ENCODE measurements at places on chromosomes 11 and 22.

DNA sequence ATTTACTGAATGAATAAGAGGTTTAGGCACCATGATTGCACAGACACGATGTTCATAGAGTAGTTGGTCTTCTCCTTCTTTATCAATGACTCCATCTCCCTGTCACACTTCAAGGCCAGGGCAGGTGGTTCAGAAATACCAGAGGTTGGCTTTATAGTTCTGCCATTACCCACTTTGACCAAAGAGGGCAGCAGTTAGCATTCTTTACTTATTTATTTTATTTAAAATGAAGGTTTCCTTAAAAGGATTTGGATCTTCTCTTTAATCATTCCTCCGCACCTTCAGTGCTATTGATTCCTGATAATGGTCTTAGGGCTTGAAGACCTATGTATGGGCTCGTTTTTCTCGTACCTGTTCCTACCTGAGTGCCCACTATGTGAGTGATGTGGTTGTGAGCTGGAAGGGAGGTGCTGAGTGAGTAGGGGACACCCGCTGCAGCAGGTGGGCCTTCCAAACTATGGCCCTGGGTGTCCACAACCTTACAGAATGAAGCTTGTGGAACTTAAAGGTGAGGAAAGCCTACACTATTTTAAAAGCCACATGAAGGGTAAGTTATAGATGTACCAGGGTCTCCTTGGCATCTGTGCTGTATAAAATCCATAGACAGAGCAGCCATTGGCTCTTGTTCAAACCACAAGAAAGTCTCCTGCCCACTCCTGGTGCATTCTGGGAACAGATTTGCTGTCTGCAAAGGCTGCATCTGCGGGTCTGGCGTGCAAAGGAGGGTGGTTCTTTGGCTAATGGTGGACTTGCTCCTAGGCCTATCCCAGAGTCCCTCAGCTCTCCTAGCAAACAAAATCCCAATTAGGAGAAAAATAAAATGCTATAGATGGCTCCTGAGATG lies 35.0 kb downstream of the TIMP3 start:
- peak; percentile 58 for DNase-seq

- DNase-seq = no peak
These were observed 142.2 kb downstream of the HIPK3 start for GRCh38 chr11:33399421-33399820.

DNA sequence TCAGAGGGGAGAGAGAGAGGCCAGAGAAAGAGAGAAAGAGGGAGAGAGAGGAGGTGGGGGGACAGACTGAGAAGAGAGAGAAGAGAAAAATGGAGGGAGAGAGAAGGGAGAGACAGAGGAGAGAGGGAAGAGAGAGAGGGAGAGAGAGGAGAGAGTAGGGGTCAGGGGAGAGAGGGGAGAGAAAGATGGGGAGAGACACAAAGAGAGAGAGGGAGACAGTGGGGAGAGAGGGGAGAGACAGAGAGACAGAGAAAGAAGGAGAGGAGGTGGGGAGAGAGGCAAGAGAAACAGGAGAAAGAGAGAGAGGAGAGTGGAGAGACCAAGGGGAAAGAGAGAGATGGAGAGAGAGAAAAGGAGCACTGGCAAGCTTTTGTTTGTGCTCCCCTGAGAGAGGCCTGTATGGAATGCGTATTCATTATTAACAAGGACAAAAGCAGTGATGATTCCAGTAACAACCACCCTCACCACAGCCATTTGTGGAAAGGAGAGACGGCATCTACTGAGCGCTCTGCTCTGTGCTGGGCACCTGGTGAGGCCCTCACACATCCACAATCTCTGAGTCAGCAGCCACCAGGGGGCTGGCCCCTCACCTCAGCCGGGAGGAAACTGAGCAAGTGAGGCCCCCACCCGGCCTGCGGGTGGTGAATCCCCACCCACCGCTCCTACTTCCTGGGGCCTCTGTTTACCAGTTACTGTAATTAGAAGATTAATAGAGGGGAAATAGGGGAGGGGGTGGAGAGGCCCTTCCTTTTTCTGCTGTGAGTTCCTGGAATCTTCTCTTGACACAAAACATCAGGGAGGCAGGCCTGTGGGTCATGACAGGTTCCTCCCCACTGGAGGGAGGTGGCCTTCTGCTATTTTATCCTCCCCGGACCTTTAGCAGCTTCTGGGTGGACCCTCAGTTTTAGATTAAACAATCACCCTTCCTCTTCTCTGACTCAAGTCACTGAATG lies 14.6 kb upstream of the MIAT start:
- no peak for DNase-seq

DNA sequence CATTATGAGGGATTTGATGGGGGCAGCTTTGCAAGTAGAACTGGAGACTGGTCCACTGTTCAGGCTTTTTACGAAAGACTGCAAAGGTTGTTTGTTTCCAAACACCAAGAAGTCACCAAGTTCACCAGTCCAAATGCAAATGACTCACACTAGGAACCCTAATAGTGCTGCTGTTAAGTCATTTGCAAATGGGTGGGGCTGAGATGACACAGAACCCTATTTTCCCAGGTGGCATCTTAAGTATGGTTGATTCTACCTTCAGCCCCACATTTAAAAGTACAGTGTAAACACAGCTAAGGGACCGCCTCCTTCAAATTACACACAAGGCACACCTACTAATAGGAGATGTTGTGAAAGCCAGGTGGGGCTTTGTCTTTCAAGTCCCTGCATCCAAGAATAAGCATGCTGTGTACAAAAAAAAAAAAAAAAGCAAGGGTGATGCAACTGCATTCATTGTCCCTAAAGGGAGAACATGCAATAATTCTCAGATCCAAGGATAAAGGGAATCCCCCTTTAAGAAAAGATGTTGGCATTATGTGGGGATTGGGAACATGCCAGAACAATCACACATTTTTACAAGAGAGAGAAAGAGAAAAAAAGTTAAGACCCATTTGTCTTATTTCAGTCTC lies 27.3 kb downstream of the BDNF start:
- no peak for DNase-seq

- no peak for DNase-seq
These were observed 832 bp upstream of the NAP1L4 start for GRCh38 chr11:2992997-2993325.

GRCh38 chr11:64976651-64977050 lies 4.7 kb upstream of the MAJIN start:
- DNase-seq = no peak

DNA sequence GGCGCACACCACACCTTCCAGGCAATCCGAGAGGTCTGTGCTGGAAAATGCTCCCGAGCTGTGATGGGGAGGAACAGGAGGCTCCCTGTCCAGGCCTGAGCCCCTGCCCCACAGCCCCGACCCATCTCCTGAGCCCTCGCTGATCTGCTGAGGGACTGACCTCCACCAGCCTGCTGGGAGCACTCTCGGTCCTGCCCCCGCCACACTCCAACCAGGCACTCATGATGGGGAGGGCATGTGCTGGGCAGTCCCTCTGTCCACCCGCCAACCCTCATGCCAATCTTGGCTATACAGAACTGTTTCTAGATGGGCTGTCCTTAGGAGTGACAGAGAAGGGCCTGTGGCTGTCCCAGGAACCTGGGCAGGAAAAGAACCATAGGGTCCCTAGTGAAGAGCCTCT lies 70.8 kb downstream of the TRMU start:
- DNase-seq = no peak

DNA sequence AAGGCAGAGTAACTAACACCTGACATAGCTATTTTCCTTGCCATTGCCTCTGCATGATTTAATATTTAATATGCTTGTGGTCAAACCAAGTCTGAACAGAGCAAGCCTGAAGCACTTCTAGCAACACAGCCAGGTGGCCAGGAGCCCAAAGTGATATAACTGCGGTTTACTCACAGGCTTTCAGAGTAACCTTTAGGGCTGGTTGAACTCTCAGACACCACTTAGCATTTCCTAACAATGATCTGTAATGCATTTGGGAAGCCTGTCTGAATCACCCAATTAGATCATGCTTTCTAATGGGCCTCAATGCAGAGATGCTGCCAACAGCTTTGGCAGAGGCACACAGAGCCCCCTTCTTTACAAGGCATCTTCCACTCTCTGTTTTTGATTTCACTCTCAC lies 96.1 kb downstream of the FDX1 start:
- peak; percentile 45 for DNase-seq

- no peak for DNase-seq
These were observed 133.7 kb downstream of the BCR start for GRCh38 chr22:23313791-23314567.

GRCh38 chr22:42172773-42173172 lies 42.2 kb upstream of the CYP2D6 start:
- DNase-seq = no peak

GRCh38 chr11:131408025-131408640 lies 37.7 kb downstream of the NTM start:
- no peak for DNase-seq

GRCh38 chr11:111555255-111555654 lies 14.7 kb downstream of the LAYN start:
- no peak for DNase-seq

DNA sequence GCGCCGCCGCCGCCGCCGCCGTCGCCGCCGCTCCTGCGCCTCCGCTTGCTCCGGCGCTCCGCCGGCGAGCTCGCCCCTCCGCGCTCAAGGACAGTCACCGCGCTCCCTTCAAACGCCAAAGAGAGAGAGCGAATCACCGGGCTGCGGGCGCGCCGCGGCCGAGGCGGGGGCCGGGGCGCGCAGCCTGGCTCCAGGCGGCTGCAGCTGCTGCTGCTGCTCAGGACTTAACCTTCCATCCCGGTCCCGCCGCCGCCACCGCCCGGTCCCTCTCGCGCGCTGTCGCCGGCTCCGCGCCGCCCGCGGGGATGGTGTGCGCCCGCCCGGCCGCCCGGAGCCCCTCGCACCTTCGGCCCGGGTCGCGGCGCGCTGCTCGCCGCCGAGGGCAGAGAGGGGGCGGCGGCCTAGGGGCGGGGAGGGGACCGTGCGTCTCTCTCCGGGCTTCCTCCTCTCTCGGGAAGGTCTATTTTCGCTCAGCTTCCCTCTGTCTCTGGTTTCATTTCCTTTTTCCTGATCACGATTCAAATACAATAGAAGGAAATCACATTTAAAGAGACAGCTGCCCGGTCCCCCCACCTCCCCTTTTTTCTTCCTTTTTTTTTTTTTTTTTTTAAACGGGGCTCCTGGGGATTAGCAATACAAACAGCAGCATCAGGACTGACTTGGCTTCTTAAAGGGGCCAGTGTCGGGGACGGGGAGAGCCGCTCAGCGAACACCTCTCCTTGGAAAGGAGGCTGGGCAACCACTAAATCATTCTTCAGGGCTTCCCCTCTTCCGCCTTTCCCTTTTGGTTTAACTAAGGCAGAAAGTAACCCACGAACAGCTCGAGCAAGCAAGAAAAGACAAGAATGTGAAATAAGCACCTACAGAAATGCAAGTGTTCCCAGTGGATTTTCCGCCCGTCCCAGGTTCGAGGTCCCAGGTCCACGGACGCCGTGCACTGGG lies 22.1 kb downstream of the LMO2 start:
- DNase-seq = peak; percentile 62

GRCh38 chr11:102459393-102459792 lies 6.8 kb upstream of the TMEM123 start:
- DNase-seq = no peak

GRCh38 chr11:61068581-61068980 lies 33.7 kb upstream of the CD5 start:
- no peak for DNase-seq

GRCh38 chr22:48474881-48475280 lies 1352.8 kb downstream of the BRD1 start:
- no peak for DNase-seq

- no peak for DNase-seq
These were observed 286.7 kb upstream of the CCDC90B start for GRCh38 chr11:83572581-83573496.

DNA sequence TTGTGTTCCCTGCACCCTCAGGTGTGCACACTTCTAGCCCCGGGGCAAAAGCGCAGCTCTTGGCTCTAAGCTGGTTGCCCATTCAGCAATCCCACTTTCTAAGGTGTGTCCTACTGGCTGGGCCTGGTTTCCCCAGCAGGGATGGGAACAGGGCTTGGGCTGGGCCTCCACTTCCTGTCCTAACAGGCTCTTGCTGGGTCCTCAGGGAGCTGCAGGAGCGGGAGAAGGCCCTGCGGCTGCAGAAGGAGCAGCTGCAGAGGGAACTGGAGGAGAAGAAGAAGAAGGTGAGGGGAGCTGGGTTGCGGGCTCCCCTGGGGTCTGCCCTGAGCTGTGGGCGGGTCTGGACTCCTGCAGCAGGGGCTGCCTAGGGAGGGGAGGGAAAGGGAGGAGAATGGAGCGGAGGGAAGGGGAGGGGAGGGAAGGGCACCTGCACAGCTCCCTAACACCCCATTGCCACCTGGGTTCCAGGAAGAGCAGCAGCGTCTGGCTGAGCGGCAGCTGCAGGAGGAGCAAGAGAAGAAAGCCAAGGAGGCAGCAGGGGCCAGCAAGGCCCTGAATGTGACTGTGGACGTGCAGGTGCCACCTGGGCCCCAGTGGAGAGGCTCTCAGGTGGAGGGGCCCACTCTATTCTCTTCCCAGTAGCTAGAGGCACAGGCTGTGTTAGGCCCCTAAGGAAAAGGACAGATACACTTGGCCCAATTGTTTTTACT lies 24.6 kb downstream of the INCENP start:
- DNase-seq = no peak

DNA sequence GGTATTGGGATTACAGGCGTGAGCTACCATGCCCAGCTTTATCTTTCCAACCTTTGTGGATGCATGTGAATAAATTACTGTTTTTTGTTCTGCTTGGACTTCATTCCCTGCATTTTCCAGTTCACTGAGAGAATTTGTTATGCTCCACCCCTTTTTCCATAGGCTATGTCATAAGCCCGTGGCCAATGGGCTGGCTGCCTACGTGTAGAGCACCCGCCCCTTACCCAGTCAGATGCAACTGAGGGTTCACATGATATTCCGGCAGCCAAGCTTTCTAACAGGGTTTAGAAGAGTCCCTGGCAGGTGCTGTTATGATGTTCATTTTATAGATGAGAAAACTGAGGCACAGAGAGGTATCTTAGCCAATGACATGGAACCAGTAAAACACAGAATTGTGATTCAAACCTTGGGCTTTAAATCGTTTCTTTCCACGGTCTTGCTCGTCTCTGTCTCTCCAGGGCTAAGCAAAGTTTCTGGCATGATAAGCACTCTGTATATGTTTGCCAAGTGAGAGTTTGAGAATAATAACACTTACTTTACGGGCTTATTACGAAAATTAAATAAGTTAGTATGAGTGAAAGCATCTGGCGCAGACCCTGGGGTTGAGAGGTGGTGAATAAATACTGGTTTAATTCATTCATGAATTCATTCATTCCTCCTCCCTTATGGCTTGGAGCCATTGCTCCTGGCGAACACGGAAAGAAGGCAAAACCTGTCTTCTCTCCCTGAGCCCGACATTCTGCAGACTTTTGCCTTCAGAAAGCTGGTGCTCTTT lies 42.4 kb upstream of the RASD2 start:
- DNase-seq = no peak

GRCh38 chr11:116148056-116148455 lies 624.7 kb downstream of the BUD13 start:
- no peak for DNase-seq

- no peak for DNase-seq
These were observed 21.4 kb downstream of the GTPBP1 start for GRCh38 chr22:38727123-38727522.

GRCh38 chr11:121246021-121246768 lies 46.4 kb upstream of the SC5D start:
- DNase-seq = no peak

GRCh38 chr11:93767018-93767417 lies 17.1 kb upstream of the MED17 start:
- DNase-seq = no peak

- no peak for DNase-seq
These were observed 14.9 kb downstream of the GAS2 start for GRCh38 chr11:22681281-22681812.

GRCh38 chr11:2458321-2458720 lies 13.5 kb downstream of the KCNQ1 start:
- no peak for DNase-seq

Measured in femur (tissue), 1 donor.